Right renal cortex interstitium (tissue), 3 donors: ENCODE measurements at places on chromosomes 5 and 9. TPM values are rescaled to one million over a fixed set of nuclear protein-coding genes. Genes with fewer than 3 reads are reported as not detected.

GRCh38 chr5:98433022-98433421, 340.4 kb upstream of the RGMB start:
- DNase-seq, result no peak

DNA sequence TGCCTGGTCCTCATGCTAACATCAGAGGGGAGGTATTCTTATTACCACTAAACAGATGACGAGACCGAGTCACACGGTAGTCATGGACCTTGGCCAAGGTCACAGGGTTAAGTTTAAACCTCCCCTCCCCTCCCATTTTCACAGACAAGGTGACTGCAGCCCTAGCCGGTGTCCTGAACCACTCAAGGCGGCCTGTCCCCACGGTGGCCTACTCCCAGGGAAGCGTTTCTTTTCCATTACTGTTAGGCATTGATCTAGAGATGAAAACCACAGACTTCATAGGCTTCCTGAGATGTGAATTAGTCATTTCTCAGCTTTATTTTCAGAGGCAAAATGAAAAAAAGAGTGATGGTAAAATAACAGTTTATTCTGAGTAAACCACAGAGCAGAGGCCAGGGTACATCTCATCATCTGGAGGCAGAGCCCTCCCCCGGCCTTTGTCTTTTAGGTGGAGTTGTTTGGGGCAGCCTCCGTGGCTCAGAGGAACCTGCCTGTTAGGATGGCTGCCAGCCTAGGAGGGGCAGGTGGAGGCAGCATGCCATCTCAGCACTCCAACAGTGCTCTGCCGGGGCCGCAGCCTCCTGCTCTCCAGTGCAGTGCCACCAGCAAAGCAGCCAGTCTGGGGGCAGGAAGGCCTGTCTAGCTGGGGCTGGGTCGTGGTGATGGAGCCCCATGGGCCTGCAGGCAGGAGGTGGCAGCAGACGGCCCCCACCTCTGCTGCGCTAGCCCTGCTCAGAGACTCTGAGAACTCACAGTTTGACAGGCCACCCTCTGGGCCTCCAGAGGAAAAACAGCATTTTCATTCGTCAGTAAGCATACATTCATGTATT, 71.2 kb downstream of the RAPGEF1 start:
- DNase-seq, result no peak

DNA sequence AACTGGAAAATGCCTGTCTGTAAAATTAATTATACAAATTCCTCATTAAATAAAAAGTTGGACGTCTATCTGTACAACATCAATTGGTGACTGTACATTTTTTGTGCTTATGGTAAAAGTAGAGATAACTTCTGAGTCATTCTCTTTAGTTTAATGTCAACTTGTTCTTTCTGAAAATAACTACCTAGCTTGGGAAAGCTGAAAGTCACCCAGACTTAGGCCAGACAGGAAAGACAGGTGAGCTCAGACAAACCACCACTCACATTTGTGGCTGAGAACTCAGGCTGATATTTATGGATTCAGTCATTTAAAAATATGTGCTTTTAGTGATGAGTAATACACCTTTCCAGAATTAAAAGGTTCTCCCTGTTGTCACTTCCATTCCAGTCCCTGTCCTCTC, 31.9 kb upstream of the ENTREP1 start:
- no peak for DNase-seq

The ZNF622 gene
- 26.9 TPM for polyA plus RNA-seq

- DNase-seq, result no peak
Observed at GRCh38 chr5:157972579-157972978, 113.6 kb upstream of the CLINT1 start.

- no peak for DNase-seq
Observed at GRCh38 chr5:39113354-39113953, 39.3 kb upstream of the RICTOR start.

DNA sequence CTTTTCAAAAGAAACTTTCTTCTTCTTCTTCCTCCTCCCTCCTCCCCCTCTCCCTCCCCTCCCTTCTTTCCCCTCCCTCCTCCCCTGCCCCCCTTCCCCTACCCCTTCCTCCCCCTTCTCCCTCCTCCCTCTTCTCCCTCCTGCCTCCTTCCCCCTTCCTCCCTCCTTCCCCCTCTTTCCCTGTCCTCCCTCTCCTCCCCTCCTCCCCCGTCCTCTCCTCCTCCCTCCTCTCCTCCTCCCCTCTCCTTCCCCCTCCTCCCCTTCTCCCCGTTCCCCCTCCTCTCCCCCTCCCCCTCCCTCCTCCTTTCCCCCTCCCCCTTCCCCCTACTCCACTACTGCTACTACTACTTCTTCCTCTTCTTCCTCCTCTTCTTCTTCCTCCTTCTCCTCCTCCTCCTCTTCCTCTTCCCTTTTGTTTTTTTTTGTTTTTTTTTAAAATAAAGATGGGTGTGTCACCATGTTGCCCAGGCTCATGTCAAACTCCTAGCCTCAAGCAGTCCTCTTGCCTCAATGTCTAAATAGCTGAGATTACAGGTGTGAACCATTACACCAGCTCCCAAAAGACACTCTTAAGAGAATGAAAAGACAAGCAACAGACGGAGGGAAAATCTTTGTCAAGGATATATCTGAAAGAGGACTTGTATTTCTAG, 87.5 kb downstream of the SCAMP1 start:
- no peak for DNase-seq

- DNase-seq, result no peak
Observed at GRCh38 chr5:162202285-162202880, 134.8 kb downstream of the GABRG2 start.

GRCh38 chr5:126414874-126415502, 8.2 kb upstream of the GRAMD2B start:
- no peak for DNase-seq

DNA sequence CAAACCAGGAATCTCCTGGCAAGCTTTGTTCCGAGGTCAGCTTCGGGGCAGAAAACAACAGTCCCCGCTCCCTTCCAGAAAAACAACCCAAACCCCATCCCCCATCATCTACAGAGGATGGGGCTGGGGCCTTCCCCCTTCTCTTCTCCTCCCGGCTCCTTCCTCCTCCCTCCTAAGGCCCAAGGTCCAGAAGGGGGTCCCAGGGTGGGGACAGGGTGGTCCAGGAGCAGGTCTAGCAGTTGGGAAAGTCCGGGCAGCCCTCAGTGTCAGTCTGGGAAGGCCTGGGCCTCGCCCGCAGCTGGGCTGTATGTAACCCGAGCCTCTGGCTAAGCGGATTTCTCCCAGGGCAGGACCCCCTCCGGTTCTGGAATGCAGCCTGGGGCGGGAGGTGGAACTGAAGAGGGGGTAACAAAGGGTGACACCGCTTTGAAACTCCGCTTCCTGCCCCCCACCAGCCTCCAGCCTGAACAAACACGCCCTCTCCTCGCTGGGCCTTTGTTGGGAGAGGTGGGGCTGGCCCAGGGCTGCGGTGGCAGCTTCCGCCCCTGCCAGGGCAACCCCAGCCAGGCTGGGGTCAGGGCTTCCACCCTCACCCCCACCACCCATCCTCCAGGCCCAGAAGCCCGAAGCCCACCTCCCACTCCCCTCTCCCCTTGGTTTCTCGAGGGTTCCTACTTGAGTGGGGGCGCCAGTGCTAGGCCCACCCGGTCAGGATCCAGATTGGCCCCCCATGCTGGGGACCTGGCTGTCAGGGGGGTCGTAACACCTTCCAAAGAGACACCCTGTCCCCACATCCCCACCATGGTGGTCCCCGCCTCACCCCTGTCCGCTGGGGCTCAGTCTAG, 63.5 kb downstream of the C9orf50 start:
- peak; percentile 85 for DNase-seq

DNA sequence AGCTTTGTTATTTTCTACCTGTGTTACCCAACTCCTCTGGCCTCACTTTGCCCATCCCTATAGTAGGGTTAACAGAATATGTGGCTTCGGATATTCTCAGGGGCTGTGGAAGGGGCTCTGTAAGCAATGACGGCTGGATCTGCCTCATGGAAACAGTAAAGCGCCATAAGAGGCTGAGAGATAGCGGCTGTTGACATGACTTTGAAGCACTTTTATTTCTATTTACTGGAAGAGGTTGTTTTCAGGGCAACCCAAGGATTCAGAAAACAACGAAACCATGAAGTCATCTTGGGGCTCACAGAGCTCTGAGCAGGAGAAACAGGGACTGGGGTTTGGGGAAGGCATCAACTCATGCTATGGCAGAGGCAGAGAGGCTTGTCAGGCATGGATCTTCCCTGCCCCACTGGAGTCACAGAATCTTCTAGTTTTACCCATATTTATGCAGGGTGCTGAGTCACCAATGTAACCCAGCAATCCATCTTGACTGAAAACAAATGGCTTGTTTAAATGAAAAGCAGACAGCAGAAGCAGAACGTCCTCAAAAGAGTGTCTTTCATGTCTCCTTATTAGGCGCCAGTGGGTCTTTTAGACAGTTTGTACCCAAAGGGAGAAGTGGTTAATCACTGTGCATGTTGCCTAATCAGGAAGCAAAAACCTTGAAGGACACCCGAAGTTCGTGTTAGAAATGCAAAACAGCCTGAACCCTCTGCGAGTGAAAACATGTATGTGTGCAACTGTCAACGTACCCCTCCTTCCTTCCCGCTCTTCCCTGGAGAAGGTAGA, 113.0 kb downstream of the COL23A1 start:
- DNase-seq, result no peak

DNA sequence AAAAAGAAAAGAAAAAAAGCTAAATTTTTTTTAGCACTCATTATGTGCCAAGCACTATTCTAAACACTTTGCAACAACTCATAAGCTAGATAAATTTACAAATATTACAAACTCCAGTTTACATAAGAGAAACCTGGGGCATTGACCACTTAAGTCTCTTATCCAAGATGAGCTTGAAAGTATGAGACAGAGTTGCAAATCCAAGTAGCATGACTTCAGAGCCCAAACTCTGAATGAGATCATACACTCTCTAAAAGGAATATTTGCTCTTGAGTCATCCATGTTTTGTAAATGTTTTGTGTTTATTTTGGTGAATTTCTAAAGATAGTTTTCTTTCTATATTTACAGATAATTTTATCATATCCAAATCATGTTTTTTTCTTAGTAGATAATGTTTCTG, 4.0 kb upstream of the SHOC1 start:
- DNase-seq, result no peak

DNA sequence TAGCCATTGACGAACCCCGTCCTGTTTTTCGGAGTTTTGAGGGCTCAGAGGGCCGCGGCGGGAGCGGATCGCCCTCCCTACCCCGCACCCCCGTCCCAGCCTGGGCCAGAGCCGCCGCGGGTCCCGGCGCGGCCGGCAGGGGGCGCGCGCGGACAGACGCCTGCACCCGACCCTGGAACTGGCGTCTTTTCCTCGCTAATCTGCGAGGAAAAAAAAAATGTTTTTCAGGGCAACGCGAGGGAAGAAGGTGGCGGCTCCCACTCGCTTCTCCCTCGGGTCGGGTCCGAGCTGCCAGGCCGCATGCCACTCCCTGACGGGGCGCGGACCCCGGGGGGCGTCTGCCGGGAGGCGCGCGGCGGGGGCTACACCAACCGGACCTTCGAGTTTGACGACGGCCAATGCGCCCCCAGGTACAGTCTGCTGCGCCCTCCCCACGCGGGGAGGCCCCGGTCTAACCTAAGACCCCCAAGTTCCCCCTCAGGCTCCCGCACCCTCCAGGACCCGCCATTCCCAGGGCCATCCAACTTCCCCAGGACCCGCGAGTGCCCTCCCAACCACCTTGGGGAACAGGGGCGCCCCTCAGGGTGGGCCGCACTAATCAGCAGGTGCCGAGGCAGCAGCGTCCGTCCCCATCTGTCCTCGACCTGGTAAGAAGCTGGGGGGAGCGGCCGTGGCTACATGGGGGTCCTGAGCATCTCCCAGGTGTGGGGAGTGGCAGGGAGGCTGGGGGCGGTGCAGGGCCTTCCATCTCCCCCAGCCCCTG, at the start of gene KCNT1:
Gene KCNT1, plus strand, starts transcription at position 227 of the 763 bp plus-strand sequence. Its CDS starts 74 bp downstream, at position 301.
- DNase-seq, result peak; percentile 18

The CARD9 gene
- 1.5 TPM for polyA plus RNA-seq

GRCh38 chr5:66829358-66829674, 233.1 kb downstream of the MAST4 start:
- peak; percentile 42 for DNase-seq

The TEX48 gene
- not detected for polyA plus RNA-seq

- DNase-seq, result no peak
Observed at GRCh38 chr5:146345578-146346366, 7.1 kb downstream of the POU4F3 start.

The CCL27 gene
- 0.50 TPM for polyA plus RNA-seq

DNA sequence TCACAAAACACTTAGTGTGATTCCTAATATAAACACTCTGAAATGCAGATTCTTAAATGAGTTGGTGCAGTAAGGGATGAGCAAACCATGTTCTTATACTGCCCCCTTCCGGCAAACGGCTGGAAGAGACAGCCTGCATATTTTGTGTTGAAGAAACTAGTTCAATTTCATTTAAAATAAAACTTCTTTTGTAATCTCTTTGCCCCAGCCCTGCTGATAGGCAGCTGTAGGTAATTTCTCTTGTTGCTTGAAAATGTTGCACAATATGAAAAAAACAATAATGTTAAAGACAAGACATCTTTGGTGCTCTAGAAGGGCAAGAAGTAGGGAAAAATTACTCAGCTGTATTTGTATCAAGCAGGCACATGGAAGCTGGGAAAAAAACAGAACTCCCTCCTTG, 89.7 kb upstream of the CCNG1 start:
- DNase-seq, result peak; percentile 21

GRCh38 chr5:138273834-138274188, 610 bp downstream of the GFRA3 start:
- DNase-seq, result no peak

DNA sequence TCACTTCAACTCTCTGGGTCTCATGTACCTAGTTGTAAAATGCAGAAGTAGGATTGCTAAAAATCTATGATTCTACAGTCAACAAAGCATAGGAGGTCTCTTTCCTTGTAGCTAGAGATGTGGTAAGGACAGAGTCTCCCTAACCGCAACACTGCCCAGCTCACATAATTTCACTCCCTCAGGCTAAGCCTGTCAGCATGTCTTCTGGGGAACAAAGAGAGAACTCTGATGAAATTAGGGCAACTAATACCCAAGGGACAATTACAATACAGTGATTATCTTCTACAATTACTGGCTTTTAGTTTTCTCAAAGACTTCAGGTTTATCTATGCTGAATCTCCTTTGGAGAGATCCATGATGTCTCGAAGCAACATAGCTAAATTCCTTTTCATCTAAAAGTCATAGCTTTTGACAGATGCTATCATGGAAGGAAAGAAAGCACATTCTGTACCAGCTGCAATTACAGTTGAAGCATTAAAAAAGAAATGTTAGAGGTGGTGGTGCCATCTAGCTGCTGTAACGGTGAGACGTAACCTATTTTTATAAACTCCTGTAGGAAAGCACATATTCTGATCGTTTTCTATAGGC, 141.1 kb upstream of the TARS1 start:
- no peak for DNase-seq

The SLF1 gene
- 17.8 TPM for polyA plus RNA-seq

- no peak for DNase-seq
Observed at GRCh38 chr5:131536211-131536826, 98.7 kb downstream of the RAPGEF6 start.

DNA sequence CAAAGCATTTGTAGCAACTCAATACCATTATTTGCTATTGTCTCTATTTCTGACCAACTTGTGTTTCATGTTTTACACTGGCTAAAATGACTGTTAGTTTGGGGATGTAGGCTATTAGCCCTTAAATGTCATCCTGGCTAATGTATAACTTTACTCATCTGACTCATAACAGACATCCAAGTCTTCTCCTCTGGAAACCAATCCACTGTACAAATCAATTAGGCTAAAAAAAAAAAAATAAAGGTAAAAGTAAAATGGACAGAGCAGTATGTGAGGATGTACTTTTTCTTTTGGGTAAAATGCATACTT, 20.6 kb downstream of the MEGF9 start:
- DNase-seq, result no peak
